Muscle of arm (tissue), 14 donors: ENCODE measurements at places on chromosomes 16 and 17. TPM values are rescaled to one million over a fixed set of nuclear protein-coding genes. Genes with fewer than 3 reads are reported as not detected.

DNA sequence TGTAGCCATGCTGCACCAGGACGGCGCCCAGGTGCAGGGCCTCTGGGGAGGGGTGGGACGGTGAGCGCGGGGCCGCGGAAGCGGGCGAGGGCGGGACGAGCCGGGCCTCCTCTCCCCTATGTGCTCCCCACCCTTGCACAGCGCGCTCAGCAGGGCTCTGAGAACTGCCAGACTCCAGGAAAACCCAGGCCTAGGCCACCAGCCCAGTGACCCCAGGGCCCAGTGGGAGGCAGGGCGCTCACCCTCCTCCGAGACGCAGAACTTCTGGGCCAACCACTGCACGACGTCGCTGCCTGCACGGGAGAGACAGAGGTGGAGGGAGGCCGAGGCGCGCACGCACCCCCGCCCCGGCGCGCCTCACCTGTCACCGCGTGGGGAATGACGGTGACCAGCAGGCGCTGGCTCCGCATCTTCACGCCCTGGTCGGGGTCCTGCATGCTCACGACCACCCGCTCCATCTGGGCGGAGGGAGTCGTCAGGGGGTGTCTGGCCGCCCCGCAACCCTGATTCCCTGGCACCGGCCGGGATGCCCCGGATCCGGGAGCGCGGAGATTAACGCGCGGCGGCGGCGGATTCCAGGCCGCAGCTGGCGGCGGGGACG is 603 bp downstream of the RGS11 start:
- no peak for DNase-seq

- DNase-seq: no peak
Measured at GRCh38 chr17:48890086-48890485, 2.5 kb upstream of the ATP5MC1 start.

DNA sequence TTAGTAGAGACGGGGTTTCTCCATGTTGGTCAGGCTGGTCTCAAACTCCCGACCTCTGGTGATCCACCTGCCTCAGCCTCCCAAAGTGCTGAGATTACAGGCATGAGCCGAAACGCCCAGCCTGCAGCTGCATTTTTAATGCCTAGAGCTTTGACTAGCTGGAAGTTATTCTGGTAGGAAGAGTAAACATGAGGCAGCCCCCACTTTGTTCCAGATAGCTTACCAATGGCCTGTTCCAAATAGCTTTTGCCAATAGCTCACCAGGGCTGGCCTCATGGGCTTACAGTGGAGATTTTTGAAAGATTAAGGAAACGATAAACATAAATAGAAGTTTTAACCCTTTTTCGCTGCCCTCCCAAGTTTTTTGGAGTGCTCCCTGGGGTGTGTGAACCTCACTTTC is 9.8 kb downstream of the TRPV2 start:
- DNase-seq: no peak

GRCh38 chr16:50548125-50548908 is at the start of gene NKD1:
Gene NKD1 (plus strand): TSS chr16:50548396. CDS start chr16:50548554, 158 bp downstream.
- DNase-seq: peak; percentile 48

GRCh38 chr16:77553130-77553529 is 118.3 kb upstream of the ADAMTS18 start:
- DNase-seq: no peak

GRCh38 chr16:85536073-85536410 is 77.1 kb upstream of the GSE1 start:
- DNase-seq: no peak

GRCh38 chr17:81390029-81390872 is 5.0 kb upstream of the BAHCC1 start:
- DNase-seq: no peak

DNA sequence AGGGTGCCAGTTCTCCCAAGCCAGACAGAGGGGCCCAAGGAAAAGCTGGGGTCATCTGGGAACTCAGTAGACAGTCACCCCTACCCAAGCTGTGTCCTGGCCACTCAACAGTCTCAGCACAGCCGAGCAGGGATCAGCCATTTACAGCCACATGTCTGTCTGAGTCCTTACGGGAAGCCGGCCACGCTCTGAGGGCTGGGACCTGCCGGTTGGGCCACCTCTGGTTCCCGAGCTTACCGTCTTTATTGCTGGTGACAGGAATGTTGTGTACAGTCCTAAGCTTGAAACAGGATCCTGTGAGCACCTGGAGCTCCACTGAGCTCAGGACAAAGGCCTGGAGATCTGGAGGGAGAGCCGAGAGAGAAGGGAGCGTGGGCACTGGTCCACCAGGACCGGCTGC is 59.8 kb downstream of the TIMM22 start:
- no peak for DNase-seq

GRCh38 chr16:14199199-14199598 is 128.1 kb downstream of the MRTFB start:
- DNase-seq: no peak

GRCh38 chr16:77732241-77732946 is 10.1 kb downstream of the NUDT7 start:
- DNase-seq: no peak

GRCh38 chr17:27491713-27492190 is 35.5 kb downstream of the KSR1 start:
- no peak for DNase-seq

DNA sequence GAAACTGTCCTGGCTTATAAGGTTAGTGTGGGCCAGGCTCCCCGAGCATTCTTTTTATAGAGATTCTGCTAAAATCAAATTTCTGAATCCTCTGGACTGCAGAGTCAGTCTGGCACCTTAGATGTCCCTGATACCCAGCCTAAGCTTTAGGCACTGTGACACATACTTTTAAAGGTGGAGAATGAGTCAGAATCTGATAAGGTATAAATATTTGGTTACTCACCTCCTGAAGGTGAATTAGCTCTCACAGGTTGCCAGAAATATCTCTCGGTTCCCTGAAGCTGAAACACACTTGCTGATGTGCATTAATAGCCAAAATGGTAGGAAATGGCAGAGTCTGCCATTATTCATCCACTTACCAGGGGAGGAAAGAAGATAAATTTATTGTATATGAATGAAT is 446.9 kb downstream of the UTP18 start:
- no peak for DNase-seq

DNA sequence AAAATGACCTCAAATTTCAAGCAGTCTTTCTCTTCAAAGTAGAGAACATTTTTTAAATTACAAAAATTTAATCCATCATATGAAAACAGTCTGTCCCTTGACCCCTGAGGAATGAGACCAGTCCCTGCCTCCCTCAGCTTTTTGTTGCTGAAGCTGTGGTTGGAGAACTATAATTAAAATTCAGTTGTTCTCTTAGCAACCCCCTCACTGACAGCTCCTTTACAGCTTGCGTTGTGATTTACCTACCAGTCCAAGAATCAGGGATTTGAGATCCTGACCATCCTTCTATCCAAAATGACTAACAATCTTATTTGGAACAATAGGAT is 29.8 kb downstream of the LYRM1 start:
- DNase-seq: no peak

GRCh38 chr16:53789137-53789536 is 85.2 kb downstream of the FTO start:
- DNase-seq: no peak

- DNase-seq: no peak
Measured at GRCh38 chr16:79610771-79611170, 10.2 kb upstream of the MAF start.

DNA sequence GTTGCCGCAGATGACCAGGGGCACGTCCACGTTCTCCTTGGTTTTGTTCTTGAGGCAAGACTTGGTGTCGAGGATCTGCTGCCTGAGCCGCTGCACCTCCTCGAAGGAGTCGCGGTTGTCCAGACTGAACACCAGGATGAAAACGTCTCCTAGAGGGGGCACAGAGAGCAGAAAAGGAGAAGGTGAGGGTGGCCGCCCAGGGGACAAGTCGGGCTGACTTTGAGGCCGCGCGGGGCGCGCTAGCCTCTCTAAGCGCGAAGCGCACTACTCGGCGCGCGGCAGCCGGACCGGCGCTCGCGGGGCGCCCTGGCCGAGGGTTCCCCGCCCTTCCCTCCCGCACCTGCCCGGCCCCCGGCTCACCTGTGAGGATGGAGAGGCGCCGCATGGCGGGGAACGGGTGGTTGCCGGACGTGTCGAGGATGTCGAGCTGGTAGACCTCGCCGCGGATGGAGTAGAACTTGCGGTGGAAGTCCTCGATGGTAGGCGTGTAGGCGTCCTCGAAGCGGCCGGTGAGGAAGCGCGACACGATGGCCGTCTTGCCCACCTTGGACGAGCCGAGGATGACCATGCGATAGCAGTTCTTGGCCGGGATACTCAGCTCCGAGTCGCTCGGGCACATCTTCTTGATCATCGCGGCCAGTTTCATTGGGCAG is 533 bp downstream of the RASD1 start:
- no peak for DNase-seq

GRCh38 chr17:74945543-74945942 is 9.8 kb downstream of the OTOP3 start:
- no peak for DNase-seq

DNA sequence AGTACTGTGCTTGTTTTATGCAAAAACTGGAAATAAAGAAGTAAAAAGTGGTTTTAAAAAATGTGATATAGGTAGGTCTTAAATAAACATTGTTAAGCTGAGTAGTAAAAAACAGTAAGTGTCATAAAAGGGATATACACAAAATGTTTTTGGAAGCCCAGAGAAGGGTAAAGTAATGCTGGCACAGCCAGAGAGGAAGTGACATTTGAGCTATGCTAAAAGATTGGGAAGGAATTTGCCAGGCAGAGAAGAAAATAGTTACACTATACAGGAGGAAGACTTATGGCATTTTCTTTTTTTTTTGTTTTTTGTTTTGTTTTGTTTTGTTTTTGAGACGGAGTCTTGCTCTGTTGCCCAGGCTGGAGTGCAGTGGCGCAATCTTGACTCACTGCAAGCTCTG is 40.8 kb upstream of the TAOK1 start:
- no peak for DNase-seq

DNA sequence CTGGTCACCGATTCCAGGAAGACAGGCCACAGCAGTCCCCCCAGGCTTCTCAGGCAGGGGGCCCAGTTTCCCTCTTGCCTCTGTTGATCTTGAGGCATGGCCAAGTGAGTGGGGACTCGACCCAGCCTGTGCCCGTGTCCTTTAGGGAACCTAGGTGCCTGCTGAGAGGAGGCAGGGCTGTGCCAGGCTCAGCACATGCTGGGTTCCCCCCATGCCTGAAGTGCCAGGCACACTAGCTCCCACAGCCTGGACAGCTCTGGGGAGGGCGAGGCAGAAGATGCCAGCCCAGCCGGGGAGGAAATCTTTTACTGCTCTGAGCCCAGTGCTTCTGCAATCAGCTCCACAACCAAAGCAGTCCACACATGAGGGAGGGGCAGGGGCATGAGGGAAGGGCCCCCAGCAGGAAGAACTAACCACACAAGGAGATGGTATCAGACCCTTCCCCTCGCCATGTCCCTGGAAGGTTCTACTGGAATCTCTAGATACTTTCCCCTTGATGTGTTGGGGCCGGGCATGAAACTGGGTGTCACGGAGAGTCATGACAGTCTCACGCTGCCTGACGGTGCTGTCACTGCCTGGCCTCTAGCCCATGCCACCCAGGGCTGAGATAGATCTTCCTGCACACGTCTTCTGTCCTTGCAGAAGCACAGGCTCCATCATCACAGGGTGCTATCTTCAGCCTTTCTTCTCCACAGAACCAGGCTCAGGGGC is 25.5 kb downstream of the MYO18A start:
- no peak for DNase-seq

DNA sequence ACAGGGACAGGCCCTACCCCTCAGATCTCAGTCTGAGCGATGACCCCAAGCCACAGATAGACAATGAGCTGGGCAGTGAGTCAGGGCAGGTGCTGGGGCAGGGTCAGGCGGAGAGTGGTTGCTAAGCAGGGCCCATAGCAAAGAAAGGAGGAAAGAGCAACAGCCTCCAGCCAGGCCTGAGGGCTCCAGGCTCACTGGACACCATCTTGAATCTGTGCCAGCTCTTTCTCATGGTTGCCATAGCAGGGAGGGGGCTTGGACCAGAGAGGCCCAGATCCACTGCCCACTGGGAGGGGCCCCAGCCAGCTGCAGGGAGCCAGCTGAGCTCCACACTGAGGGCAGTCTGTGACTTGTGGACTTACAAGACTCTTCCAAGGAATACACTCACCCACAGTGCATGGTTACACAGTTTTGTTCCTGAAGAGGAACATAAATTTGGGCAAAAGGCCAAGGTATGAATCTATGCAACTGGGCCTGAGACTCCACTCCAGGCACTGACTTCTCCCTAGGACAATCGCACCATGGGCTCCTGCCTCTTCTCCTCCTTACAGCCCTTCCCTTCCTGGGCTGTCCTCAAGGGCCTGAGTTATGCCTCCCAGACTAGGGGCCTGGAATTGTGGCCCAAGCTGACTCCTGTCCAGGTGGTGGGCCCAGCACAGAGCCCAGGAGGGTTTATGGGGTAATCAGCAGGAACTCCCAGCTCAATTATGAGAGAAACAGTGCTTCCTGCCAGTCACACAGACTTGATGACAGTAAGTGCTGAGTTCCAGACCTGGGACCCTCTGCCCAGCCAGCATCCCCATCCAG is 59.9 kb downstream of the BEAN1 start:
- peak; percentile 46 for DNase-seq

DNA sequence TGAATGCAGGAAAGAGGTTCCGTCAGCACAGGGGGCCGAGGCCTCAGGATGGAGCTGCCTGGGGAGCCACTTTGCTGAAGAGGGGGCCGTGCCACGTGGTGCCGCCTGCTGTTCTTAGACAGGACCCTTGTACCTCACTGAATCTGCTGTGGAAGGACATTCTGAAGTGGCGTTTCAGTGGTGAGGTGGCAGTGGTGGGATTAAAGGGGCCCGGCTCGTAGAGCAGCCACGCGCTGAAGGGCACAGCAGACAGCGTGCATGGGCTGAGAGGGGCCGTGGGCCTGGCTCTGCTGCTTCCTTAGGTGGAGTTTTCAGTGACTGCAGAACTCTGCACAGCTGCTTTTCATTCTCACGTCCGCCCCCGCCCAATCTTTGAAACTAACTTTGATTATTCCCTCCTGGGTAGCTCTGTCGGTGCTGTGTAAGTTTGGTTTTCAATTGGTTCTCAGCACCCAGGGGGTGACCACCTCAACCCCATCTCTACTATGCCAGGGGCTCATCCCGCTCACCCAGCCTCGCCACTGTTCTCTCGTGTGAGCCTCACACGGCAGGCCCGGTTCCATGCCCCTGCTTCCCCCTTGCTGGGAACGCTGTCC is 70.3 kb downstream of the SEC14L1 start:
- DNase-seq: no peak

The OR4D1 gene
- polyA plus RNA-seq: not detected

The MYH8 gene
- polyA plus RNA-seq: 1,307 TPM

The KRTAP9-4 gene
- polyA plus RNA-seq: not detected

The MEFV gene
- not detected for polyA plus RNA-seq

The ZNF768 gene
- polyA plus RNA-seq: 23.7 TPM

The EFCAB5 gene
- polyA plus RNA-seq: 0.58 TPM

The CA5A gene
- 0.05 TPM for polyA plus RNA-seq

The RNU2-1 gene
- polyA plus RNA-seq: not detected

The TNK1 gene
- polyA plus RNA-seq: 0.15 TPM

The GNGT2 gene
- not detected for polyA plus RNA-seq

The SLC38A10 gene
- polyA plus RNA-seq: 40.4 TPM

The ASGR2 gene
- 0.17 TPM for polyA plus RNA-seq
